GM23338 (cell line): ENCODE measurements at places on chromosomes 3 and 15. TPM values are rescaled to one million over a fixed set of nuclear protein-coding genes. Genes with fewer than 3 reads are reported as not detected.

DNA sequence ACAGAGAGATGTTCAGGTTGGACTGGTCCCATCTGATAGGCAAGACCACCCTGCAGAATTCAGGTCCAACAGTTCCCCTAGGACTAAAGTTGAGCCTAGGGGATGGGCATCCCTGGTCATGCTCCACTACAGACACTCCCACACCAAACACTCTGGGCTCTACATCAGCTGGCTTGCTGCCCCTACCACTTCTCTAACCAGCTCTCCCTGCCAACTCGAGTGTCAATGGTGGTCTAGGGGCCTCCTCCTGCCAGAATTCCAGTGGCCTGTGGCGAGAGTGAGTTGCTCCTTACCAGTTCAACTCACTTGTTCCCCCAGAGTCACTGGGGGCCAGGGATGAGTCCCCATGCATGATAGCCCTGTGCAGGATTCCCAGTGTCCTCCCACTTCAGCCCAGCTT is 316.2 kb upstream of the PPP2R3A start:
- H3K4me3 ChIP-seq: no peak overlapping the region
- no peaks in the 10 kb centered on the region for H3K27me3 ChIP-seq
- H3K27ac ChIP-seq: no peak overlapping the region
- DNase-seq: no peak

DNA sequence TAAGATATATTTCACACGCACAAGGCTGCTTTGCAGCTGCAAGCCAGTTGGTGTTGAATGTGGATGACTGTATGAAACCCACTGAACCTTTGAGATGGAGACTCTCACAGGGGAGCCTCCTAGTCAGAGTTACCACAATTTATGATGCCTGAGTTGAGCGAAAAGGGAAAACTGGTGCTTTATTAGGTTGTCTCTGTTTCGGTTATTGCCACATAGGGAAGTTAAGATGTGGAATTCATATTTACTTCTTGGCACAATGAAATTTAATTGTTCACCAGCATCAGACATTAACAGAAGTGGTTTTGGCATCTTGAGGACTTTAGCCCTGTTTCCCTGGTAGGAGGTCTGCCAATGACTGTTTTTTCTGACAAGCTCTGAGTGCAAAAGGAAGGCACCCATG is 358.2 kb downstream of the SQOR start:
- H3K4me1 ChIP-seq: no peaks in the 10 kb centered on the region
- H3K4me3 ChIP-seq: no peak overlapping the region
- H3K36me3 ChIP-seq: no peaks in the 10 kb centered on the region
- H3K27me3 ChIP-seq: no peaks in the 10 kb centered on the region
- DNase-seq: no peak

GRCh38 chr15:34334672-34335071 is 2.9 kb downstream of the SLC12A6 start:
- no peak overlapping the region for H3K27ac ChIP-seq
- H3K27me3 ChIP-seq: no peaks in the 10 kb centered on the region
- H3K36me3 ChIP-seq: no peaks in the 10 kb centered on the region
- no peak for DNase-seq
- H3K4me1 ChIP-seq: peaks cover 13% of the 10 kb centered on the region

- peak overlapping the region; percentile 62 for H3K4me3 ChIP-seq
- peak overlapping the region; percentile 34; the same call in 1 of the 2 replicates for H3K27ac ChIP-seq
- H3K36me3 ChIP-seq: no peaks in the 10 kb centered on the region
These were observed 2.5 kb upstream of the USF3 start for GRCh38 chr3:113698956-113699355.

DNA sequence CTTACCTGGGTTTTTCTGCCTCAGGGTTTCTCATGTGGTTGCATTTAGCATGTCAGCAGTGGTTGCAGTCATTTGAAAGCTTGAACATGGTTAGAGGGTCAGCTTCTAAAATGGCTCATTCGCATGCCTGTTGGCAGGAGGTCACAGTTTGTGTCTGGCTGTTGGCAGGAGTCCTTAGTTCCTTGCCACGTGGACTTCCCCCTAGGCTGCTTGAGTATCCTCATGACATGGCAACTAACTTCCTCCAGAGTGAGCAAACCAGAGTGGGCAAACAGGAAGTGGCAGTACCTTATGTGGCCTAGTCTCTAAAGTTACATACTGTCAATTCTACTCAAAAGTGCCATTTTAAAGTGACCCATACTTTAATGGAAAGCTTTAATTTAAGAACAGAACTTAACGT is 3.4 kb upstream of the UNC13C start:
- H3K4me3 ChIP-seq: no peak overlapping the region
- DNase-seq: no peak
- H3K27me3 ChIP-seq: peaks cover 15% of the 10 kb centered on the region

DNA sequence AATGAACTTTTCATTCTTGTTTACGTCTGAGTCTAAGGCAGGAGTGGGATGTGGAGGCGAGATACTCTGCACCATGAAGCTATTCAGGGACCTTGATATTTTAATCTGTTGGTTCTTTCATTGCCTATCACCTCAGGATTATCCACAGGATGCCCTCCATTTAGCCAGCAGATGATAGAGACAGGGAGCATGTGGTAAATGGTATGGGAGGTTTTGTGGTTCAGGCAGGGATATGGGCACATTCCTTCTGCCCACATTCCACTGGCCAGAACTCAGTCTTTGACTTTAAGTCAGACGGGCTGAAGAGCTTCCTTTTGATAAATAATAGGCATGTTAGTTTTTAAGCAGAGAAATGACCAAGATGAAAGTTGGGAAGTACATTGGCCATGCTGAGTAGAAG is 548.0 kb upstream of the CCDC54 start:
- H3K27ac ChIP-seq: peak overlapping the region; percentile 97
- peaks cover 50% of the 10 kb centered on the region for H3K4me1 ChIP-seq
- peak; percentile 59 for DNase-seq
- no peaks in the 10 kb centered on the region for H3K27me3 ChIP-seq
- H3K36me3 ChIP-seq: peaks cover 15% of the 10 kb centered on the region

GRCh38 chr3:160126051-160126450 is 99.2 kb upstream of the C3orf80 start:
- H3K27ac ChIP-seq: no peak overlapping the region
- no peaks in the 10 kb centered on the region for H3K27me3 ChIP-seq
- no peak for DNase-seq

DNA sequence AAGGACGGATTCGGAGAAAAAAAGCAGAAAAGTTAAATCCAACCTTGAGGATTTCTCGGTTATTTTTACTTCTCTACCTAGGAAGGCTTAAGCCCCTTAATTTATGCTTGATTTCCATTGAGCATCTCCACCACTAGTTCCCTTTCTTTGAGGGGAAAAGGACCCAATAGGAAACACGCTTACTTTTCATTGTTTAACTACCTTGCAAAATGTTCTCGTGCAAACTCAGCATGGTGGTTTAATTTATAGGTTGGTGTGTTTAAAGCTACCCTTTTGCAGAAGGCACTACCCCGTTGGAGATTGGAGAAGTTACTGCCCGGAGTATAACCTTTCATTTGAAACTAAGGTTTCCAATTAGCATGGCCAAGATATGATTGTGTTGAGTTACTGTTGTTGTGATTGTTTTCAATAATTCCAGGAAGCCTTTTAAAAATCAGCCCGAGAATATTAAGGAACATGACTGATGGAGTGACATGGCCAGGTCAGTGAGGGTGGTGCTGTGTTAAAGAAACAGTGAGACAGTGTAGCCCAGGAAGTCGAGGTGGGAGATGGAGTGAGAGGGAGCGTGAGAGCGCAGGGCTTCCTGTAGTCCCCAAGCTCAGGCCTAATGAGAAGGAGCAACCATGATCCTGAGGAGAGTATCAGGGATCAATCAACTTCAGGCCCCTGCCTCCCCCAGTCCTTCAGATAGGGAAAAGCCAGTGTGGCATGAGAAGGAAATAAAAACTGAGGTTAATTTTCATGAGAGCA is 76.6 kb downstream of the AQP9 start:
- H3K4me1 ChIP-seq: no peaks in the 10 kb centered on the region; the same call in 1 of the 2 replicates
- DNase-seq: no peak
- H3K27me3 ChIP-seq: no peaks in the 10 kb centered on the region
- no peak overlapping the region for H3K4me3 ChIP-seq

The FETUB gene
- not detected in 2 replicates for total RNA-seq

The LMCD1 gene
- total RNA-seq: 23.5 and 35.3 TPM in 2 replicates

The SNAPC5 gene
- 17.4 and 21.2 TPM in 2 replicates for total RNA-seq

The HTR3E gene
- total RNA-seq: not detected in 2 replicates

The KNL1 gene
- 43.2 and 46.2 TPM in 2 replicates for total RNA-seq
